Left renal pelvis (tissue), 4 donors: ENCODE measurements at places on chromosomes 4 and X.

- no peak for DNase-seq
Observed at GRCh38 chr4:10050261-10050661, 29.0 kb upstream of the SLC2A9 start.

- no peak for DNase-seq
Observed at GRCh38 chrX:118153270-118153669, 36.7 kb upstream of the KLHL13 start.

GRCh38 chr4:118683513-118683912 is 1.7 kb upstream of the METTL14 start:
- no peak for DNase-seq

DNA sequence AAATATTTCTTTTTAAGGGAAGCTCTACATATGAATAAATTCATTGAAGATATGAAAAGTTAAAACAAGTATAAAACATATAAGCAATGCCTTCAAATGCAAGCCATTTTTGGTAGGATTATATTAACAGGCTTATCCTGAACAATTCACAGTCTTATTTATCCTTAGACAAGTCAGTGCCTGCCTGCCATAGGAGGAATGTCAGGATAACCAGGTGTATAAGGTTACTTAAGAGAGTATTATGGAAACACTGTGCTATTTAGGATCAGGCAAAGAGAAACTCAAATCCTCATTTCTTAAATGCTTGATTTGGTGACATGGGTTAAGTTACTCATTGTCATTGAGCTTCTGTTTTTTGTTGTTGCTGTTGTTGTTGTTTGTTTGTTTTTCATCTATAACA is 2029.9 kb upstream of the AGA start:
- DNase-seq, result no peak

DNA sequence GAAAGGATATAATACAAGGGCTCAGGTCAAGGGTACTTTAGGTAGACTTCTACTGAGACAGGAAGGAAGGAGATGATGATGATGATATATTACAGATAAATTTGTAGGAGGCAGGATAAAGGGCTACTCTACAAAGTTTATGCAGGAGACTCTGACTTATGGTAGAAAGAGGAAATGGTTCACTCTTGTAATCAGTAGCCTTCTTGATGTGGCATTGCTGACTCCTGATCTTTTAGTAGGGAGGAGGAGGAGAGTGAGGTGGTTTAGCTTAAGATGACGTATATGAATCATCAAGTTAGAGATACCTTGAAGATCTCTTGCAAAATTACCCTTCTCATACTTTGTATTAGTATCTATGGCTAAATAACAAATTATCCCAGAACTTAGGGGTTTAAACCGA is 4.7 kb downstream of the BLTP1 start:
- no peak for DNase-seq

DNA sequence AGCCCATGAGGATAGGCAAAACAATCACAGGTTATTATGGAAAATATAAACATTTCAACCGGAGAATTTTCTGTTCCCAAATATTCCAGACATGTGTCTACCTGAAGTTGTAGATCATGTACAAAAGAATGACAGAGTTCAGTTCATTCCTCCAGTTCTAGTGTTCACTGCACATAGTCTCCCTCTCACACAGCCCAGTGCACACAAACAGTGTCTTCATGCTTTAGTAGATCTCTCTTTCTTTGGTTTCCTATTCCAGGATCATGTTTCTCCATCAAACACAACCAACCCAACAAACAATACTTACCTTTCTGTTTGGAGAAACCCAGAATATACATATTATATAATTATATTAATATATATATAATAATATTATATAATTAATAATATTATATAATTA is 671.9 kb downstream of the TRIML1 start:
- no peak for DNase-seq

GRCh38 chrX:16316331-16316730 is 149.1 kb downstream of the MAGEB17 start:
- no peak for DNase-seq

DNA sequence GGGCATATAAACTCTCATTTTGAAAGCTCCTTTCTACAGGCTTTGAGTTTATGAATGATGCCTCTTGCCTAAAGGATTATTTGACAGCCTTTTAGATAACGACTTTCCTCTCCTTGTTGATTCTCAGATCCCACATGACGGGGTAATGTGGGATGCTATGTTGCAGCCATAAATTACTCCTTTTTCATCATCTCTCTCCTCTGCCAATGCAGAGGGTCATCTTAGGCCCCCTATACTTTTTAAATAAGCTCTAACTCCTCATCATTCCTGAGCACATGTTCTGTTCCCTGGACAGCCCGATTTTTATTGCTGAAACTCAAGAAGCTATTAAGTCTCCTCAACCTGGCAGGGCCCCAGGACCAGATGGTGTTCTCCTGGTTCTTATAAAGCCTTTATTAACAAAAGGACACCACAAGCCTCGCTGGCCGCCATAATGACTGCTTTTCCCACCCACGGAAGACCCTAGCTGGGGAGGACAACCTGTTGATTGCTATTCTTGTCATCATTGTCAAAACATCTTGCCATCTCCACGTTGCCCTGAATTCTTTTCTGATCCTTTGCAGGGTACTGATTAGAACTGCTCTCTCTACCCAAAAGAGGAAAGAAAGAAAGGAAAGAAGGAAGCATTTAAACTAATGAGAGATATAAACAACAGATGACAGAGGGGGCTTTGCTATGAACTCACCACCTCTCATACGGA is 150.7 kb downstream of the DHX15 start:
- DNase-seq, result peak; percentile 11

GRCh38 chrX:70494441-70494840 is 49.8 kb downstream of the DLG3 start:
- DNase-seq, result no peak

GRCh38 chr4:15412461-15412860 is 15.4 kb upstream of the C1QTNF7 start:
- no peak for DNase-seq

DNA sequence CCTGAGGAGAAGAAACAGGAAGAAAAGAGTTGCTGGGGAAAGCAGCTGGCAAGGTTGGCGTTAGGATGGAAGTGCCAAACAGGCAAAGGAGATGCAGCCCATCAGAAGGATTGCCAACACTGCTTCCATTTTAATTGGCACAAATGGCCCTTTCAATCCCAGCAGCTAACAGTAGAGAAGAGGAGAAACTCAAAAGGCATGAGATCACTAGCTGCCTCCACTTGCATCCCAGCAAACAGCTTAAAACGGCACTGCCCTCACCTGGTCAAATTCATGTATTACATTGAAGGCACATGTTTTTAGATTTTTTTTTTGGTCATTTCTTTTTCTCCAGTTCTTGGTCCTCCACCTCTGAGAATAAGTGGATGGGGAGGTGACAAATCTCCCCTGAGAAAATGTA is 14.9 kb upstream of the LOC101059915 start:
- no peak for DNase-seq

GRCh38 chr4:8427761-8428287 is 12.7 kb downstream of the ACOX3 start:
- no peak for DNase-seq

DNA sequence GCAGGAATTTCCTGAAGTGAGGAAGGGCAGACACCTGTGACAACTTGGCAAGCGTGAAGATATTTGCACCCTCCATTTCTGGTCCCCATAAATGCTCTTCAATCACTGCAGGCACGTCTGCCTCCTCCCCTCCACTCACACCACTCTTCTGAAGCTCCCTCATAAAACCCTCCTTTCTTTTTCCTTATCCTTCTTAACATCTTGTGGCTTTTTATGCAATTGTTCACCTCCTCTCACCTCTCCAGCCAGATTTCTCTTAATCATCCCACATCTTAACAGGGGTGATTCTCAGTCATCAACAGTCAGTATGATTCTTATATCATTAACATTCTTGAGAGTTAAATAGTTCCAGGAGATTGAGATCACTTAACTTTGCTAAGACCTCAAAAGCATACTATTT is 277.4 kb downstream of the SPRY1 start:
- DNase-seq, result no peak

DNA sequence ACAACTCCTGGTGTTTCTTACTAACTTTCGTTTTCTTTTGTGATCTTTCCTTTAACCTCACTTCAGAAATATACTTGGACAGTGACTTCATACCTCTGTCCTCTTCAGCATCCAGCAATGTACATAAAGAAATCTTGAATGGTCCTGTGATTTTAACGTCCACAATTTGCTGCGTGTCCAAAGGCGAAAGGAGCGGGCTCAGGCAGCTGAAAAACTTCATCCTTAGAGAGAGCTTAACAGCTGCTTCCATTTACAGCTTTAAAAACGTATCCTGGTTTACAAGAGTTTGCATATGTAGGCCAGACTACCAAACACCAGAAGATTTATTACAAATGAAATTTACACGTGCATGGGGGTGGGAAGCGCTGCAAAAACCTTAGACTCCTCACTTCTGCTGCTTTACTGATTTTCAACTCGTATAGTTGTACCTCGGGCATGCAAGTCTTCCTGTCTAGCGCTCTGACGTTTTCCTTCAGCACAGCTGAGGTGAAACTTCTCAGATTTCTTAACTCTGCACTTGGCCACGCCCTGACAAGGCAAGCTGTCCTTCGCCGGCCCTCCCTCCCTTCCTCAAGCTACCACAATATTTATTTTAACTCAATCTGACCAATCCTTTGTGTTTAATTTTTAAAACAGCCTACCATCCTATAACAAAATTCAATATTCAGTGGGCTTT is 406.4 kb downstream of the FAM47A start:
- DNase-seq, result peak; percentile 35

GRCh38 chrX:23575281-23575680 is 92.0 kb upstream of the PRDX4 start:
- DNase-seq, result no peak

GRCh38 chr4:111323496-111323895 is 700.6 kb upstream of the PITX2 start:
- DNase-seq, result no peak

DNA sequence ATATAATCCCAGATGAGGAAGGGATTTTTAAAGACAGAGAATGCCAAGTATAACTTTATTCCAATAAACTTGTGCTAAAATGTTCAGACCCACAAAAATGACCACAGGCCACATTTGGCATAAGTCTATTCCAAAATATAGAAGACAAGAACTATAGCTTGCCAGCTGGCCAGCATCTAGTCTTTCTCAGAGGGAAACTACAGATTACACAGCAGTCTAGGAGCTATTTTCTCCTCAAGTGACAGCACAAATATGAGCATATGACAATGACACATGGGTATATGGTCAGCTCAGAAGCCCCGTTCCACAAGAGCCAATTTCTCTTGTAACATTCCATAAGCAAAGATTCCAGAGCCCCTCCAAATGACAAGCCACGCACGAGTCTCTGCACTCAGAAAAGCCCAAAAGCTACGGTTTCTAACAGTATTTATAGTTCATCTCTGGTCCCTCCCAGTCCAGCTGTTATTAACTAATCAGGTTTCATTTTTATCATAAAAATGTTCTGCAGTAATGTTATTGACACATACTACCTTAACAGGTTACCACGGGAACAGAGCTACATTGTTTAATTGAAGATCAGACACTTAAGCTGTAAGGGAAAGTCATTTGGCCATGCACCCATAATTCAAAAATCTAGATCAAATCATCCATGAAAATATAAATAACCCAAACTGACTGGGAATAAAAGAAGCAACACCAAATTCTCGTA is 70.3 kb downstream of the RAB28 start:
- DNase-seq, result no peak

GRCh38 chrX:102833136-102833535 is 103.9 kb upstream of the RAB40AL start:
- no peak for DNase-seq

DNA sequence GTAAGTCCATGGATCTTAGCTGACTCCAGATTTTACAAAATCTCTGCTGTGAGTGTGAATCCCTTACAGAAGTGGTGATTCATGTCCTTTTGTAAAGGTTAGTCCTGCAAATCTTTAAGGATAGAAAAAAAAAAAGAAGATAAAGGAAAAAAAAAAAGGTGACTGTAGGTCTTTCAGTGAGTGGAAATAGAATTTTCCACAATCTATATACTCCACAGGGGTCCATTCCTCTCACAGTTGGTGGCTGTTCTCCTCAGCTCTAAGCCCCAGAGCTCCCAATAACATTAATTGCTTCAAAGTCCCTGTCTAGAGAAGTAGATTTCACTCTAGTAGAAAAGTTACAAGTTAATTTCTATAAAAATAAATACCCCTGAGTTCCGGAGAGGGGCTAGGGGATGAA is 189.1 kb downstream of the NDST4 start:
- DNase-seq, result no peak

GRCh38 chr4:161187569-161187968 is 976.2 kb downstream of the FSTL5 start:
- no peak for DNase-seq

DNA sequence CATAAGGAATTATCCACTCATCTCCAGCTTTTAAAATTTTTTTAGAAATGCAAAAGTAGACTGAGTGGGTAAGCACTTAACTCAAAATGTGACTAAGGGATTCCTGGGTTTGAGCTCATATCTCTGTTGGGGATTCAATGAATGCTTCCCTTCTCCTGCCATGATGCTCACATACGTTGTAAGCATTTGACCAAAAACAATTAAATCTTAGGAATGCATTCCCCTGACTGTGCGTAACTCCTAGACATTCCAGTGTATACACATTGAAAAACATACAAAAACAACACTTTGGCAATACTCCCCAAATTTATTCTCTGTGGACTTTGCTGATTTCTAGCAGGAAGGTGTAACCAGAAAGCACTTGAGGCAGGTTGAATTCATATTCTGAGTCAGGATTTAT is 29.8 kb downstream of the SPANXA2 start:
- DNase-seq, result no peak

DNA sequence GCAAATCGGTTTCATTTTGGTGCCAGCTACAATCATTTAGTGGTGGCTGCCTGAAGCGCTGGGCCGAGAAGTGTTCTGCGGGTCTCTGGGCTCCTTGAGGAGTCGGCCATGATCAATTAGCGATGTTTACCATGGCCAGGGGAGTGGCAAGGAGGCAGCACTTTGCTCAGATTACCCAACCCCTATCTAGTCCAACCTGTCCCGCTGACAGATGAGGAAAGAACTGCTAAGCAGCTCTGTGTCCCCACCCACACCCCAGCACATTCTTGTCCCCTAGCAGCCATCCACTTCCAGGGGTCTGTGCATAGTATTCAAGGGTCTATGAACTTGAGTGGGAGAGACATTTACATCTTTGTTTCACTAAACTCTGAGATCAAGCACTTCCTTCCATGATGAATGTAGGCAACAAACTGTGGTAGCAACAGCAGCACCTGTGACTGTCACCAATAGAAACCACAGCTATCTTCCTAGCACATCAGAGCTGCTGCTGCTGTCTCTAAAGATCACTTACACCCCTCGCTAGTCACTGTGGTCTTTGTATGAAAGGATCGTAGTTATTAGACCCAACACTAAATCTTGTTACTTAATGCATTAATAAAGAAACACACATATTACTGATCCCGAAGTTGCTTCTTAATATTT is 331.6 kb downstream of the BCOR start:
- DNase-seq, result no peak
